ENCODE measurements at places on chromosomes 7 and 10.
A peak's percentile ranks its signal among the peaks of the same experiment; 100 is the strongest.

- no peak overlapping the region for H3K27ac ChIP-seq
- peaks cover 2% of the 10 kb centered on the region for H3K27me3 ChIP-seq
- H3K36me3 ChIP-seq = no peaks in the 10 kb centered on the region
- DNase-seq = no peak
These were observed 281.0 kb upstream of the PTER start for GRCh38 chr10:16155834-16156233.

GRCh38 chr10:29146311-29147100, 142.4 kb upstream of the LYZL1 start:
- DNase-seq = no peak
- no peaks in the 10 kb centered on the region for H3K36me3 ChIP-seq
- no peak overlapping the region for H3K4me3 ChIP-seq
- H3K4me1 ChIP-seq = no peaks in the 10 kb centered on the region

- peaks cover 9% of the 10 kb centered on the region for H3K4me1 ChIP-seq
- DNase-seq = no peak
- H3K4me3 ChIP-seq = no peak overlapping the region
- no peaks in the 10 kb centered on the region for H3K36me3 ChIP-seq
These were observed 69.5 kb downstream of the ZNF800 start for GRCh38 chr7:127322832-127323493.

DNA sequence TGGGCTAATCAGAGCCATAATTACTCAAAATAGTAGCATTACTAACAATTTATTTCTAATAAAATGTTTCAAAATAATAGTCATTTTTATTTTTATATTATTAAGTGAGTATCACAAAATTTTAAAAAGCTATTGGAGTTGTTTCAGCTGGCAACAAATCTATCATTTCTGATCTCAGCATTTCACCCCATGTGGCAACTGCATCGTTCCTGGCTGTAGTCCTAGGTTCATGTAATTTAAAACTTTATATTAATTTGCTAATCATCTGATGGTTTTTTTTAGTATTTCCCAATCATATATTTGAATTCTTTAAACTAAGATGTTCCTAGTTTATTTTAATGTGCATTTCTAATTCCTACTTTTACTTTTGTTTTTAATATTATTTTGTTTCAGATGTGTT, 293.0 kb upstream of the AKR1E2 start:
- DNase-seq = no peak
- H3K4me3 ChIP-seq = no peak overlapping the region
- no peaks in the 10 kb centered on the region for H3K4me1 ChIP-seq

DNA sequence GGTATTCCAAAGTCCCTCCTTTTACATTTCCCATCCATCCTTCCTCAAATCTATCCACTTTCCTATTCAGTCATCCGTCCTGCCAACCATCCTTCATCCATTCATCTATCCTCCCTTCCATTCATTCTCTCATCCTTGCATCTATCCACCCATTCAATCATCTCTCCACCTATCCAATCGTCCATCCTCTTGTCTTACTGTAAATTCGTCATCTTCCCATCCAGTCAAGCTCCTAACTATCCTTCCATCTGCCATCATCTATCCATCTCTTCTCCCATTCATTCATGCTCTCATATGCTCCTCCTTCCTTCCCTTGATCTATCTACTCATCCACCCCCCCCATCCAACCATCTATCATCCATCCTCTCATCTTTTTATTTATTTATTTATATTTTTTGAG, 5.0 kb downstream of the CALHM3 start:
- H3K27me3 ChIP-seq = no peaks in the 10 kb centered on the region
- no peak overlapping the region for H3K4me3 ChIP-seq
- peak overlapping the region; percentile 45 for H3K27ac ChIP-seq
- peaks cover 61% of the 10 kb centered on the region for H3K4me1 ChIP-seq
- no peak for DNase-seq
